Fibroblast of pulmonary artery (primary cell): ENCODE measurements at places on chromosomes 6 and 20.

DNA sequence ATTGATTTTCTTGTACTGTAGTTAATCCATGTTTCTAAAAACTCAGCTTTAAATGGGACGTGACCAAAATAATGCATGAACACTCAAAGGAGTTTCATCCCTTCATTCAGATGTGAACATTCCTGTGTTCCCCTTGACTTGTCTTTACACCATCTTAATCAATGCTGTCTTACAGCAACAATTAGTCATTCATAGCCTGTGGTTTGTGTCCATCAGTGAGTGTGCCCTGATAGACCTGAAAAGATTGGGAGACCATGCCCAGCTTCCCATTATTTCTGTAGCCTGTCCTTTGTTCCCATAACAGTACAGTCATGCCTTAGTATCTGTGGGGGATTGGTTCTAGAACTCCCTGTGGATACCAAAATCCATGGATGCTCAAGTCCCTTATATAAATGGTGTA lies 23.9 kb downstream of the NT5E start:
- DNase-seq, result no peak

- no peak for DNase-seq
These were observed 12.8 kb downstream of the KCNK15 start for GRCh38 chr20:44758247-44759101.

- DNase-seq, result no peak
These were observed 296.1 kb downstream of the DHX35 start for GRCh38 chr20:39258253-39258652.

- DNase-seq, result peak; percentile 28
These were observed 35.8 kb downstream of the RIPOR2 start for GRCh38 chr6:24899997-24900325.

DNA sequence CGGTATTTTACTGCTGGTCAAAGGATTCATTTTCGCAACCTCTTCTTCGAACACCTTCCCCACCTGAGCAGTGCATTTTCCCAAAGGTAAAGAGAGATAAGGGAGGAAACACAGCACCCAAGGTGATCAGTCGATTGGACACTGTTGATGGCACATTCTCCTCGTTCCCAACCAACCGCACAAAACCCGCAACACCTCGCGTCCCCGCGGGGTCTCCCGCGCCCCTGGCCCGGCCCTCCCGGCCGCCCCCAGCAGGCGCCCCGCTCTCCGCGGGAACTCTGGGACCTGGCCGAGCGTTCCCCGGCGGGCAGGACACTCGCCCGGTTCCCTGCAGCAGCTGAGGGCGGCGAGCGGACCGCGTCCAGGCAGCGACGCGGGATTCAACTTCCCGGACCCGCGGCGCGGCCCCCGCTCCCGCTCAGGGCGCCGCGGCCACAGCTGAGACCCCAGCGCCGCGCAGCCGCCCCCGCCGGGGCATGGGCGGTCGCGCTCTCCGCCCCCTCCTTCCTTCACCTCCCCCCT lies 506 bp downstream of the RGS17 start:
- DNase-seq, result no peak
